ENCODE measurements at places on chromosomes 6 and 20.

- DNase-seq = no peak
These were observed 7.0 kb upstream of the RREB1 start for GRCh38 chr6:7100753-7101081.

DNA sequence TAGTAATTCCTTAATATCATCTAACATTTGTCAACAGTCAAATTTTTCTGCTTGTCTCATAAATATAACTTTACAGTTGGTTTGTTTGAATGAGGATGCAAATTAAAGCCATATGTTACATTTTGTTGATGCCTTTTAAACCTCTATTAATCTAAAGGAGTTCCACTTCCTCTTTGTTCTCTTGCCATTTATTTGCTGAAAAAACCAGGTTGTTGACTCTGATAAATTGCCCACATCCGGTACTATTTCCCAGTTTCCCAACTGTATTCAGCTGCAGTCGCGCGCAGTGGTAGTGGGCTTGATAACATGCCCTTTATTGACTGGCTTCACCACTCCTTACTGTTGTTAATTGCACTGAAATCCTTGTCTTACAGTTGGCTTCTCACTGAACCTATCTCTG is 32.8 kb upstream of the SIRPB2 start:
- DNase-seq = no peak

DNA sequence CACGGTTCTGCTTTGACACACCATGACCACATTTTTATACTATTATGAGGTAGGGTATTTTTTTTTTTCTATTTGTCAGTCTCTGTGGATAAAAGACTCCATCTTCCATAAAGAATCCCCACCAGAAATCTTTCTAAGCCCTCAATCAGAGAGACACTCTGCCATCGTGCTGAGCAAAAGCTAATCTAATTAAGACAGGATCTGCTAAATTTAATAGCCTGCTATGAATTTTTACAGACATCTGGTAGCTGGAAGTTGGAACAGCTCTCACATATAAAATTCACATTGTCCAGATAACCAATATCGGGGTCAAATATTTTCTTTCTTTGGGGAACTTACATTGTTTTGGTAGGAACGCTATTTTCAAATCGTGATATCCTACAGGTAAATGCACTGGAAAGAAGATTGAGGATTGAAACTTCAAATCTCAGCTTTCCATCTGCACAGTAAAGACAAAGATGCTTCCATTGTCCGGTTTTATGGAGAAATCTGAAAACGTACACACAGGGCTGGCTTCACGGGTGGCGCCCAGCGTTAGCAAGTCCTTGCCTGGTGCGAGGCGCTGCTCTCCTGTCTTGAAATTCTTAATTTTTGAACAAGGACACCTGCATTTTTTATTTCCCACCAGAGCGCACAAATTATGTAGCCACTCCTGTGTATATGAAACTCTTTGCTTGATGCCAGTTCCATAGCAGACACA is 573.8 kb upstream of the NOX3 start:
- no peak for DNase-seq

GRCh38 chr6:164247106-164247505 is 832.6 kb downstream of the QKI start:
- DNase-seq = peak; percentile 32

DNA sequence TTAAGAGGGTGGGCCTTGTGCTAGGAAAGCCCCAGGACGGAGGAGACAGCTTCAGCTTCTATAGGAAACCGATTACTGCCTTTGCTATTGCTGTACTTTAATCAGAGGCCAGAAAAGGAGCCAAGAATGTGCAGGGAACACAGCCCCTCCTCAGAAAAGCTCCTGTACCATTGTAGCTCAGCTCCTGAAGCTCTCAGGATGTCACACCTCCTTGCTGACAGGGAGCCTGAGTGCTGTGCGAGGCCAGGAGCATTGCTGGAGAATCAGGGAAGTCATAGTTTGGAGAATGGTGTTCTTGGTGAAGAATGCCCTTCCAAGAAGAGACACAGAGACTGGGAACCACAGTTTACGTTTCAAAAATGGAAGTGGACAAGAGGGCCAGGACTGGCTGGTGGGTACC is 46.8 kb downstream of the LYRM2 start:
- no peak for DNase-seq

GRCh38 chr6:138869398-138869797 is 73.5 kb downstream of the ECT2L start:
- no peak for DNase-seq

- no peak for DNase-seq
These were observed 25.6 kb downstream of the SIRPA start for GRCh38 chr20:1920826-1921225.

DNA sequence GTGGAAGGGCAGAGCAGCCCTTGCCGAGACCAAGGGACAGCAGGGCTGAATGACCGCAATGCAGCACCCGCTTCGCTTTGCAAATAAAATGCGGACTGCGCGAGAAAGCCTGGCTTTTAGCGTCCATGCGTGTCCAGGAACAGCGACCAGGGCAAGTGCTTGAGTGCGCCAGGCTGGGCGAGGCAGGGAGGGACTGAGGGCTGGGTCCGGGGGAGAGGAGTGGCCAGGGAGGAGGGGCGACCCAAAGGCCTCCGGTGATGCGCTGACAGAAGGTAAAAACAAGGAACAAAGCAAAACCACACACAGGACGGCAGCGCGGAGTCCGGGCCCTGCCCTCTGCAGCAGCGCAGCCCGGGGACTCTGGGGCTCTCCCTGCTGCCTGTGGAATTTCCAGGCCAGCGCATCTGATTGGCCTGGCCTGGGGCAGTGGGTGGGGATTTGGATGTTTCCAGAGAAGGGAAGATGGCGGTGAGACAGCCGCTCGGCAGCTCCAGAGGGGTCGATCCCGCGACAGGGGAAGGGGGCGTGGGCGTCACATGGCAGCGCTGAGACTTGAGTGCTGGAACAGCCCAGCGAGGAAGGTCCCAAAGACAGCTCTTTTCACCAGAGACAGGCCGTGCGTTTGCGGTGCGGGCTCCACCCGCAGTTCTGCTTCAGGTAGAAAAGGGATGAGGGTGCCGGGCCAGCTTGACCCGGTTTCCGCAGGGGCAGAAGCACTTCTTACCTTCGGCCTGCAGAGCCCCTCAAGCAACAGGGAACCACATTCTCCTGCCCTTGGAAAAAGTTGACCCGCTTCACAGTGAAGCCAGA is 51.8 kb downstream of the SSR1 start:
- peak; percentile 90 for DNase-seq

DNA sequence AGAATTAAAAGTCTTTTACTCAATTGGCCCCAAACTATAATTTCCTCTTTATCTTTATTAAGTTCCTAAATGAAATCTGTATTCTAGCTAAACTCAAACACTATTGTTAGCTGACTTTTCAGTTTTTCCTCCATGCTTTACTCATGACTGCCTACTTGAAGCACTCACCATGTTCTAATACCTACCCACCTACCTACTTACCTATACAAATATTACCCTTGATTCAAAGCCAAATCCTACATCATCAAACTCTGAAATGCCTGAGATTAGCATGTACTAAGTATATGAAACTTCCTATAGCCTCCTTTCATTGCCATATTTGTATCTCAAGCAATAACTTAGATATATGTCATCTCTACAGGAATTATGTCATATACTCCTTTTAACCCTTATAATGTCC is 259.7 kb downstream of the HDGFL1 start:
- no peak for DNase-seq

DNA sequence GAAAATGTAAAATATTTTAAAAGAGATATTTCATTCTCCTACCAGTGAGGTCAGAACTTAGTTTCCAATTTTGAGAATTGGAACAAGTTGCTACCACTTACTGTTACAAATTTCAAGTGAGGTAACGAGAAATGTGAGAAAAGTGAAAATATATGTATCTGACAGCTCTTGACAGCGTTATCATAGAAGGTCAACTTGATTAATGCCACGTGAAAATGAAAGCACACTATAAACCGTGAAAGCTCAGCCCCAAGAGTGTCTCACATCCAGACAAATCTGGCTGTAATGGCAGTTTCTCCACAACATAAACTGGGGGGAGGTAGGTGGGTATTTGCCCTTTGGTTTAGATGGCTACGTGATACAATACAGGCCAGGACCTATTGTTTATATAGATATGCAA is 13.9 kb downstream of the HDGFL1 start:
- no peak for DNase-seq

DNA sequence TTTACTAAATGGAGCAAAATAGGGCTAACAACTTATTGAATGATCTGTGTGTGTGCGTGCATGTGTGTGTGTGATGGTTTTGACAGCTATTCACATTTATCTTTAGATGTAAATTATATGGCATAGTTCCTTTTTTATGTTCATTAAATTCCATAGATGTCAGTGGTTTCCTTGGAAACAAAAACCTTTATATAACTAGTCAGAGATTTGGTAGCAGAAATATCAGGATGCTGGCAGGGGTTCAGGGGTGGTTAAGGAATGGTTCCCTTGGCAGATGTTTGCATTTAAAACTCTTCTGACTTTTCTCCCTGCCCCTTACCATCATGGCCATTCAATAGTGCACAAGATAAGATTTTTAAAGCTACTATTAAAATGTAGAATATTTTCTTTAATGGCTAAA is 256.6 kb downstream of the PLCB1 start:
- DNase-seq = no peak

DNA sequence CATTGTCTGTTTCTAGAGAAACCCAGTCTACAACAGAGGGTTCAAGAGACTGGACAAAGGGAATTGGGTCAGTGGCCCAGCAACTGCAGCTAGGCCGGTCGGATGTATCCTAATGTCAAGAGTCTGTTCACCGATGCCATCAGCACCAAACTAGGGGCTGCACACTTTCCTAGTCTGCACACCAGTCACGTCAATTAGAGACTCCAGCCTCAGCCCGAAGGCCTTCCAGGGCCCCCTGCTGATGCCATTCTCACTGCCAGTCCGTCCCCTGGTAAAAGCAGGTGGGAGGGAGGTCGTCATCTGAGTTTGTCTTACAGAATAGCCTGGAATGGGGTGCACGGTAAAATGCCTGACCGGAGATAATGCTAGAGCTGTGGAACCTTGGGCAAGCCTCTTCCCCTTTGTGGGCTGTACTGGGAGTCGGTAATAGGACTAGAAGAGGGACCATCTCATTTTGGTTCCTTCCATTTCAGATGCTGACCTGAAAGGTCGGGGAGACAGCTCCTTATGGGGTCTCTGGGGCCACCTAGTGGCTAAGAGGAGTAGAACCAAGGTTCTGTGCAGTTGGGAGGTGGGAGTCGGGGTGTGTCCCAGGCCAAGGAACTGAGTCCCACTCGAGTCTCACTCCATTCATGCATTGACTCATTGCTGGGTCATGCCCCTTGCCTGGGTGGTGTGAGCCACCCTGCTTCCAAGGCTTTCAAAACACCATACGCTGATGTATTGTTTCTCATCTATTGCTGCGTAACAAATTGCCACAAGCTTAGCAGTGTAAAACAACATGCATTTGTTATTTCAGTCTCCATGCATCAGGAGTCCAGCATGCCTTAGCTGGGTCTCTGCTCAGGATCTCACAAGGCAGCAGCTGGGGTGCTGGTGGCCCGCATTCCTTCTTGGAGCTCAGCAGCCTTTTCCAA is 5.1 kb downstream of the SOX12 start:
- peak; percentile 67 for DNase-seq

DNA sequence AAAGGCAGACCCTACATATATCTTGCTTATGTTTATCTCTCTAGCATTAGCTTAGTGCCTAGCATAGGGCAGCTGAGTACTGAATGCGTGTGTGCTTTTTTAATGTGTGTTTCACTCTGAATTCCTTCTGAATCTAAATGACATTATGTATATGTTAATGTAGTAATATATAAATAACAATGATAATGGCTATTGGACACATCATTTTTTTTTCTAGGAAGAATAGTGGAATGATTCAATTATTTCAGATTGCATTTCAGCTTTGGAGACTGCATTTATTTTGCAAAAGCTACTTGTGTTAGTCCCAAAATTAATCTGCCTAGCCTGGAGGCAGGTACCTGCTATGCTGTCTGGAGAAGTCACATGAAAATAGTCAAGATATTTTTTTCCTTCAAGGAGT is 371.8 kb downstream of the GRIK2 start:
- DNase-seq = no peak

DNA sequence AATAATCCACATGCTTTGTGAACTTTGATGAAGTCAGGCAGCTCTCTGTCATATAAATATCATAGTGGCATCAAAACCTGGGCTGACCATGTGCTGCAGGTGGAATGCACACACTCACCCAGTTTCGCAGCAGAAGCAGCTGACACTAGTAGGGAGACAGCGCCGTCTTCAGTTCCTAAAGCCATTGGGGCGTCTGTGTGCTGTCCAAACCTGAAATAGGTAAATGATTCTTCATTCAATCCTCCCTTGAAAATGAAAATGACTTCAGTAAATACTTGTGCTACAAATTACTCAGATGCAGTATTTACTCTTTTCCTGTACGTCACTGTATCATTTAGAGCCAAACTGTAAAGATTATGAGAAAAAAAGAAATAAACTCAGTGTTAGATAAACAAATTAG is 127.5 kb downstream of the EYA4 start:
- no peak for DNase-seq

GRCh38 chr6:33165581-33166258 is 26.5 kb downstream of the COL11A2 start:
- DNase-seq = no peak

- no peak for DNase-seq
These were observed 39.6 kb downstream of the JAG1 start for GRCh38 chr20:10634211-10634610.

DNA sequence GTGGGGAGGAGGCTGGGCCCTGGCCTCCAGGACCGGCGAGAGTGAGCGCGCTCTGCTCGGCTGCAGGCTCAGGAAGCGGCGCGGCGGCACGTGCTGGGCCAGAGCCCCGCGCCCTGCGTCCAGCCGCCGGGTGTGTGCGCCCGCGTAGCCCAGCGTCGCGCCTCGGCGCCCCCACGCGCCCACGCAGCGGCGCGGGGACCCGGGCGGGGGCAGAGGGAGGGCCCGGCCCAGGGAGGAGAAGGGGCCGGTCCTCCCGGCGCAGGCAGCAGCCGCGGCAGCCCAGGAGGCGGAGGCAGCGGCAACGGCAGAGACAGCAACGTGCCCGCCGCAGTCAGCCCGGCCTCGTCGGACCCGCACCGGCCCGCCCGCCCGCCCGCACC is at the start of gene EYA2:
EYA2 (plus strand) TSS at position 265 of the 380 bp plus-strand sequence. CDS start 95,168 bp downstream, outside the sequence.
- DNase-seq = peak; percentile 24

DNA sequence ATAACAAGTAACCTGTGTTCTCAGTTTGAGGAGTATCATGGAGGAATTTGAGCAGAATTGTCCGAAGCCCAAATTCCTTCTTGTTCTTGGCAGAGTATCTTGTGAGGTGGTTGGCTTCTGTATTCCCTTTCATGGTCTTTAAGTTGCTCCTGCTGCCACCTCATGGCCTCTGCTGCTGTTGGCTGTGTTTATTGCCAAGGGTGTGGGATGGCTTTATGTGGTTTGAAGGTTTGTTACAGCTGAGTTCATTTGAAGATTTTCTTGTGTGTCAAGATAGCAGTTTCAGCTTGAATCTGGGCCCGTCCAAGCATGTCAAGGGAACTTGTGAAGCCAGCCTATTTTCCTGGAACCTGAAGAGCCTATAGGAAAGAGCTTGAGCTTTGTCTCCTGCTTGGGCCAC is 20.2 kb upstream of the TTK start:
- no peak for DNase-seq

DNA sequence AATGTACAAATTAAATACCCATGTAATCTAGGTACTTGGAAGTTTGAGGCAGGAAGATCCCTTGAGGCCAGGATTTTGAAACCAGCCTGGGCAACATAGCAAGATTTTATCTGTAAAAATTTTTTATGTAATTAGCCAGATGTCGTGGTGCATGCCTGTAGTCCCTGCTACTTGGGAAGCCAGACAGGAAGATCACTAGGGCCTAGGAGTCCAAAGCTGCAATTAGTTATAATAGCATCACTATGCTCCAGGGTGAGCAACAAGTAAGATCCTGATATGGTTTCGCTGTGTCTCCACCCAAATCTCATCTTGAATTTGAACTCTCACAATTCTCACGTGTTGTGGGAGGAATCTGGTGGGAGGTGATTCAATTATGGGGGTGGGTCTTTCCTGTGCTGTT is 535.8 kb downstream of the TENT5A start:
- DNase-seq = no peak

Measured in neuronal stem cell (in vitro differentiated cells).